ENCODE measurements at places on chromosomes 16 and 17.
A peak's percentile ranks its signal among the peaks of the same experiment; 100 is the strongest.

- no peak for DNase-seq
These were observed 190.9 kb upstream of the GSE1 start for GRCh38 chr16:85422196-85422631.

- no peak for DNase-seq
These were observed 42.1 kb downstream of the TK2 start for GRCh38 chr16:66507731-66508239.

GRCh38 chr16:17803625-17804410, 333.1 kb upstream of the XYLT1 start:
- no peak for DNase-seq

DNA sequence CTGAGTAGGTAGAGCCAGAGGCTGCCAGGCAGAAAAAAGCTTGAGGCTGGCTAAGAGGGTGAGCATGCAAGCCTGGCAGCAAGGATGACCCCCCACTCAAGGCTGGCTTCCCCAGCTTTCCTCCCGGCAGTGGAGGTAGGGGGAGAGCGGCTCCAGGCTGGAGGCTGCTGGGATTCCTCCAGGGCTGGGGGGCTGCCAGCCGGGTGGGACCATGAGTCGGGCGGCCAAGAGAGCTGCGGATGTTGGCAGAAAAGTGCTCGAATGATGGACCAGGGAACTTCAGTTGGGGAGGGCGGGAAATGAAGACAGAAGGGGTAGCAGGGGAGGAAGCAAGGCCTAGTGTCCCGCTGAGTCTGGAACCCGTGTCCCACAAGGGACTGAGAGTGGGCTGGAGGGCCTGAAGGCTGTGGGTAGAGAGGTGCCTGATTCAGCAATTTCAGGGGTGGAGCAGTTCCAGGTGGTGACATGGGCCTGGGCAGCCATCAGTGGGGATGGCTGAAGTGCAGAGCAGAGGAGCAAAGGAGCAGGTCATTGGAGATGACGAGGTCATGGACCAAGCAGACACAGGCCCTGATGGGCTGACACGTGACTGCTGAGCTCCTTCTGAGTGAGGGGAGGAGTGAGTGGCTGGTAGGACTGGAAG, 20.3 kb downstream of the HSD11B2 start:
- DNase-seq: no peak

- no peak for DNase-seq
These were observed 202.3 kb upstream of the CIBAR2 start for GRCh38 chr16:85314512-85314971.

DNA sequence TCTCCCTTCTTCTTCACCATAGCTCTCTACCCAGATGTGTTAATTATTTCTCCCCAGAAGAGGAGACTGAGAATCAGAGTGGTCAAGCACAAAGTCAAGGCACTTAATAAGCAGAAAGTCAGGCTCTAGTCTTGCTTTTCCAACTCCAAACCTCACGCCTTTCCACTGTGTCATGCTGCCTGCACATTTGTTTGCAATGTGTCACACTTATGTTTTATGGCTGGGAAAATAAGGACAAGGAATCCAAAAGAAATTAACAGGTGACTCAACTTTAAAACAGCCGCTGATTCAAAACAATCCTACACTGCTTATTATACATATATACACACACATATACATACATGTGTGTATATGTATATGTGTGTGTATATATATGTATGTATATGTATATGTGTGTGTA, 255.7 kb upstream of the DYNLRB2 start:
- no peak for DNase-seq

DNA sequence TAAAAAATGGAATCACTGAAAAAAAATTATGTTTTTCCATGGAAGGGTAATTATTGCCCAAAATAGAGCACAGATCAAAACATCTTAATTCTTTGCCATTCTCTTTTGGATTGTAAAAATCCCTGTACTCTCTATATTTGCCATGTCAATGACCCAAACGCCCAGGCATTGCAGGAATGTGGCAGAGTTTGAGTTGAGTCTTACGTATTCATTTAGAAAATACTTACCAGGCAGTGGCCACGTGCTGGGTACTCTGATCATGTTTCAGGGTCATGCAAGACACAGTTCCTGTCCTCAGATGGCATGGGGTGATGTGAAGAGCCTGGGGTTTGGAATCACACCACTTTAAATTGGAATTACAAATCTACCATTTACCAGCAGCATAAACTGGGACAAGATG, 267.7 kb downstream of the ABCC12 start:
- no peak for DNase-seq

DNA sequence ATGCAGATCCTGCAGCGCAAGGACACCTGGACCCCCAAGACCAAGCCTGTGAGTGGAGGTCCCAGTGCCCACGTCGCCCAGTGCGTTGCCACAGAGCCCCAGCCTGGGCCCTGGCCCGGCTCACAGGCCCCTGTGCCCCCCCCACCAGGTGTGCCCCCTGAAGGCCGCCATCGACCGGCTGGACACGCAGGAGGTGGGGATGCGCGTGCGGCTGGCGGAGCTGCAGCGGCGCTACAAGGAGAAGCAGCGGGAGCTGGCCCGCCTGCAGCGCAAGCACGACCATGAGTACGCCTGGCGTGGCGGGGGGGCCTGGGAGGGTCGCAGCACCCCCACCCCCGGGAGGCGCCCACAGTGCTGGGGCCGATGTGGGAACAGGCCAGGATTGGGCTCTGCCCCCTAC, 56.6 kb downstream of the BAHCC1 start:
- DNase-seq: no peak

DNA sequence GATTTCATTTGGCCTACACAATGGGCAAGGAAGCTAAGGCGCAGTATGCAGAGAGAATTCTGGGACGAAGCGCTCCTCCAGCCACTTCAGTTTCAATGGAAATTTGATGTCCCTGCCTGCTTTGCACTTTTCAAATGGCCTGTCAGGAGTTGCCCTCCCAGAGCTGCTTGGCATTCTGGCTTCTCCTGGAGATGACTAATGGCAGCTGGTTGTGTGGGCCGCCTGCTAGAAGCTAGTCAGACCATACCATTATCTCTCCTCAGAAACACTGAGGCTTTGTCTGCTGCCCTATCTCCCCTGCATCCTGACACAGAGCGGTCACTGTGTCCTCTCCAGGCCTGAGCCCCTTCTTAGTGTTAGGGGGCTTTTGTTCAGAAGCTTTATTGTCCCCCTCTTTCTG, 180.1 kb downstream of the SPECC1 start:
- no peak for DNase-seq

- no peak for DNase-seq
These were observed 12.2 kb upstream of the PPP1R27 start for GRCh38 chr17:81846743-81847689.

GRCh38 chr17:71821511-71821910, 299.3 kb upstream of the SOX9 start:
- DNase-seq: no peak

DNA sequence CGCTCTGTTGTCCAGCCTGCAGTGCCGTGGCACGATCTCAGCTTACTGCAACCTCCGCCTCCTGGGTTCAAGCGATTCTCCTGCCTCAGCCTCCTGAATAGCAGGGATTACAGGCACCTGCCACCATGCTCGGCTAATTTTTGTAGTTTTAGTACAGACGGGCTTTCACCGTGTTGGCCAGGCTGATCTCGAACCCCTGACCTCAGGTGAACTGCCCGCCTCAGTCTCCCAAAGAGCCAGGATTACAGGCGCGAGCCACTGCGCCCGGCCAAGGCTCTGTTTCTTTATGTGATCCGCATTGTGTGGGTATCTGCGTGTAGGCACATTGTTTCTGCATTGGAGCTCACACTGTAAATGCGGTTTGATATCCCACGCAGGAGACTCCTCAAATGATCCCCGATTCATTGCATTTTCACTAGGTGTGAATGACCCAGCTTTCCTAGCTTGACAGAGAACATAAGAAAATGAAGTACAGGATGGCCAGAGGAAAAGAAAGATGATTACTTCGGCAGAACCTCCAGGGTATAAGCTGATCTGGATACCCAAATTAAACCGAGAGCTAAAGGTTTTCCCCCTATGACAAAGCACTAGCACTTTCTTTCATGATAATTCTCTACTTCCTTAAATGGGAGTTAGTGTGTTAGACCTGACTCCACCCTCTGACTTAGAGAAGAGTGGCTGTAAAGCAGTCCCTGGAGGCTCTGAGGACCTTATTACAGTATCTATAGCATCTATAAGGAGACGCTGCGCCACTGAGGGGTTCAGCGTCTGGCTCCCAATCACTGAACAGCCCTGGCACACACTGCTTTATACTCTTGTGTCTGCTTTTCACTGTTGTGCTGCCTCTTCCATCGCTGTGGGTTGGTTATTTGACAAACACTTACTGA, 17.3 kb downstream of the COTL1 start:
- DNase-seq: no peak

GRCh38 chr16:89261691-89262563, 44.4 kb downstream of the ZNF778 start:
- DNase-seq: no peak

DNA sequence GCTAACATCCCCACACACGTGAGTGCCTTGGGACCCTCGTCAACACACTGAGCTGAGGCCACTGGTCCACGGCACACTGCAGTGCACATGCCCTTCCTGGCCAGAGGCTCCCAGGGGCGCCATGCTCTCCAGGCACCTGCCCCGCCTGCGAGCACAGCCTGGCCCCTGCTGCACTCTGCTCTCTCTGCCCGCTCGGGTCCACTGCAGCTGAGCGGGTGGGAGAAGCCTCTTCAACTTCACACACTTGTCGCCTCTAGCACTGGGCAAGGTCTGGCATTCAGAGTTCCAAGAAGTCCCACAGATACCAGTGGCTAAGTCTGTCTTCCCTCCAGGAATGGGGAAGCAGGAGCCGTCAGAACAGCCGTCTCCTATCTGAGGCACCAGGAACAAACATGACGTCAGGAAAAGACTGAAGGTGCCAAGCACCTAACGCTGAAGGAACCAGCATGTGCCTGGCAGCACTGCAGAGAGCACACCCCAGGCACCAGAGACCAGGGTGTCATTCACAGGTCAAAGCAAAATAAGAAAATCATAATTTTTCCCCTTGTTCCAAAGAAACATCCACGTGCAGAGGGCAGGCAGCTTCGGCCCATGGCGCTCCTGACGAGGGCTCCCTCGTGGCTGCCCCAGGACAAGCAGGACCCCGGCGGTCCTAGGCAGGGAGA, 82.9 kb downstream of the ZNF778 start:
- no peak for DNase-seq

GRCh38 chr16:84121007-84121406, 4.3 kb upstream of the MBTPS1 start:
- no peak for DNase-seq

DNA sequence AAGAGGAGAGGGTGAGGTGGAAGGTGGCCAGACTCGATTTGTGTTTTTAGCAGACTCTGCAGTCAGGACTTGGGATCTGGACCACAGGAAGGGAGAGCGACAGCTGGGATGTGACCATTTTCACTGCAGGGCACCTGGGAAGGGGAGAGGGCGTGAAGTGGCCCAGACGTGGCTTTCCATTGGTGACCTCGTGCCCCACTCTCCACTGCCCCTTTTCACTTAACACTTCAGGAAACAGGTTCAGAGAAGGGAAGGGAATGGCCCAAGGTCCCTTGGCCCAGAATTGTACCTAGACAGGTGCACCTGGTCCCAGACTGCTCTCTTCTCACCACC, 22.9 kb upstream of the MPRIP start:
- no peak for DNase-seq

DNA sequence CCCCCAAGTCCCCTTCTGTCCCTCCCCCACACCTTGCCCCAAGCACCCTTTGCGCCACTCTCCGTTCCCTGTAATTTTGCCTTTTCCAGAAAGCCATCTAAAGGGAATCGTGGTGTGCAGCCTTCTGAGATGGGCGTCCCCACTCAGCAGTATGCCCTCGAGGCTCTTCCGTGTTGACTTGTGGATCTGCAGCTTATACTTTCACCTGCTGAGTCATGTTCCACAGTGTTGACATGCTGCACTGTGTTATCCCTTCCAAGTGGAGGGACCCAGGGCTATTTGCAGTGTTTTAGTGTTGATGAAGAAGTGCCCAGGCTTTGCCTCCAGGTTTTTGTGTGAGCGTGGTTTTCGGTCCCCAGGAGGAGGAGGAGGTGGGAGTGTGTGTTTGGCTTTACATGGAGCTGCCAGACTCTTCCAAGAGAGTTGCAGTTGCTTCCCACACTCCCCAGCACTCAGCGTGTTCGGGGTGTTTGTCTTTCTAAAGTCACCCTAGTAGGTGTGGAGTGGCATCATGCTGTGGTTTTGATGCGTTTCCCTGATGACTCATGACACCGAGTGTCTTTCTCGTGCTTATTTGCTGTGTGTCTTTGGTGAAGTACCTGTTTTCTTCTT, 32.1 kb upstream of the JPT2 start:
- no peak for DNase-seq

GRCh38 chr16:20803561-20804214, 2.6 kb downstream of the ERI2 start:
- DNase-seq: no peak

DNA sequence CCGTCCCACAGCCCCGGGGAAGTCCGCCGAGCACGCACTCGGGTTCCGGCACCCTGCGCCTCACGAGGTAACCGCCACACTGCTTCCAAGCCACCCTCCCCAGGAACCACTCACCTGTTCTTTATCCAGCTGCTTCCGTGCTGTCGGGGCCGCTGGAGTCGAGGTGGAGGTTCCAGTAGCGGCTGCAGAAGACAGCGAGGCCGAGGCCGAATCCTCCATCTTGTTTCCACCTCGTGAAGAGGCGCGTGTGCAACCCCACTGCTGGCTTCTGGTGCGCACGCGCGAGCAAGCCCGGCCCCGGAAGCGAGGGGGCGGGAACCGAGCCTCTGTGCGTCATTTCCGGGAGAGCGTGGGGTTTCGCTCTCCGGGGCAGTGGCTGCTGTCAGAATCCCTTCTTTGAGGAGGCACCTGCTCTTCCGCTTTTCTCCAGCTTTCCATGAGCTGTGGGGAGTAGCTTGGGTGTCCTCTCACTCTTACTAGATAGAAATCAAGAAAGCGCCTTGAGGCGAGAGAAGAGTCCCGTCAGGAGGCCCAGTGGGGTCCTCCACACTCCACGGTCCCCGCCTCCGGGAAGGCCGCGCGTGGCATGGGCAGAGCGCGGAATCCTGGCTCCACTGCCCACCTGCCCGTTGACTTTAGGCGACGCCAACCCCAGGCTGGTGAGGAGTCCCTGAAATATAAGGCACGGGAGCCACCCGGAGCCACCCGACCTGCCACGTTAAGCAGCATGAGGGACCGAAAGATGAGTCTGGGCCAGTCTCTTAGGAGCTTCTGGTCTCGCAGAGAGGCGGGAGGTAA, at the start of gene RSL1D1:
RSL1D1 (minus strand) TSS at position 249 of the 798 bp plus-strand sequence; CDS start at position 219, 30 bp downstream.
- DNase-seq: peak; percentile 94

DNA sequence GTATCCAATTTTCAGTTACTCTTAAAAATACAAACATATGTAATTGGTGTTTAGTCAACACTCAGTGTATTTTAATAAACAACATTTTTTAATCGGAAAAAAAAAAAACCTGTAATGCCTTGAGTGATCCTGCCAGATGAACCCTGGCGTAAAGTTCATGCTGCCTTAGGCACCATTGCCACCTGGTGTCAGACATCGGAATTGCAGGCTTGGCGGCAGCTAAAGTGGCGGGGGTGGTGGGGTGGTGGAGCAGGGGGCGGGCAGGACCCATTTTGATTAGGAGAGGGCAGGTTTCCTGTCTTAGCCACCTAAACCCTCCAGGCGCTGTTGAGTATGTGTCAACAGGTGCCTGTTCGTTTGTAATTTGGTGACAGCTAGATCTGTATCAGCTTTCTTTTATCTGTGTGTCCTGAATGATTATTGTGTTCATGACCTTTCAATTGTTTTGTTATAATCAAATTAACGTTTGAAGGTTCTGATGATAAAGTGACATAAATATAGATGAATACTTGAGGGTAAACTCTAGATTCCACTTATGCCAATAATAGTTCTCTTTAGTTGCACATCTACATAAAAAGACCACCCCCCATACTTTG, 588.7 kb downstream of the CDH13 start:
- DNase-seq: no peak

- no peak for DNase-seq
These were observed 869 bp downstream of the ZNF48 start for GRCh38 chr16:30395992-30396585.

- no peak for DNase-seq
These were observed 9.9 kb upstream of the MEAK7 start for GRCh38 chr16:84514295-84514873.
